NCI-H524 (cell line): ENCODE measurements at places on chromosomes 7 and 10.

DNA sequence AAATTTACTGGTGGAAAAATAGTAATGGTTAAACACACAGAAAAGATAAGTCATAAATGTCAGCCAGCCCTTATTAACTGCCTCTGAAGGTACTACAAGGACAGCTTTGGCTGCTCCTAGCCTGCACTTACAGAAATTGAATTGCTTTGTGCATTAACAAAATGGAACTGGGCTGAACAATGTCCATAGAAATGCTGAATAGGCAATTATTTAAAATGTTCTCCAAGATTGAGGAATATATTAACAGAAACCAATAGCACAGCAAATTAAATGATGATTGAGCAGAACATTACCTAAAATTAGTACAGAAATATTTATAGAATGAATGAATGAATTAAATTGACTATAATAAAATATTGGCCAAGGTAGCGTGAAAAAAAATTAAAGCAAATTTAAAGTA, 42.4 kb upstream of the AGMO start:
- no peak for DNase-seq

- DNase-seq, result peak; percentile 30
Observed at GRCh38 chr10:122142641-122143237, 128.4 kb upstream of the BTBD16 start.

DNA sequence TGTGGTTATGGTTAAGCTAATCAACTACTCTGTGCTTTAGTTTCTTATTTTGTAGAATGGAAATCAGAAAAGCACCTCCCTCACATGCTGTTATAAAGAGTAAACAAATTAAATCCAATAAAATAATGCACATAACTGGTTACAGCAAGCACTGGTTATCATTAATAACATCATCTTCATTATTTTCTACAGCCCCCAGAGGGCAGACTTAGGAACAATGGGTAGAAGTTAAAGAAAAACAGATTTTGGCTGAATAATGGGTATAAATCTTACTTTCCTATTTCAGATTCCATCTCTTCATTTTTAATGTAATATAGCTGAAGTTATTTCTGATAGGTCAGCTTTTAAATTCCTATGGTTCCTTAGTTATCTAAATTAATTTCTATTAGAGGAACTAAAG, 126.5 kb downstream of the DOCK4 start:
- DNase-seq, result no peak

DNA sequence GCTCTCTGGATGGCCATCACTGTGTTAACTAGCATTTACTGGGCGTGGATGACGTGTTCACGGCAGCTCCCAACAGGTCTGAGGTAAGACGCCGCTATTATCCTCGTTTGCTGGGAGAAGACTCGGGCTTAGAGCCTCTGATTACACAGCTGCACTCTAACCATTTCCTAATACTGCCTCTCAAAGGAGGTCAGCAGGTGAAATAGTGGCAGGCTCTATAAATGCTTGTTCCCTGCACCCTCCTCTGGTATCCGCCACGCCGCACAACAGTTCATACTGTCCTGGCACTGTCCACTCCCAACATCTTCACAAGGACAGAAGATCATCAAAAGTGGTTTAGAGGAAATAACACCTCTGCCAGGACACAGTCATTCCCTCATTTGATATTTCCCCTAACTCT, 28.3 kb downstream of the HIPK2 start:
- no peak for DNase-seq
